Activated CD4-positive, alpha-beta T cell treated with anti-CD3 and anti-CD28 coated beads, Interleukin-2, amount 10 ng/mL, durations not matched to agents 7 days and 5 days (primary cell): ENCODE measurements at places on chromosomes 6 and 20.

DNA sequence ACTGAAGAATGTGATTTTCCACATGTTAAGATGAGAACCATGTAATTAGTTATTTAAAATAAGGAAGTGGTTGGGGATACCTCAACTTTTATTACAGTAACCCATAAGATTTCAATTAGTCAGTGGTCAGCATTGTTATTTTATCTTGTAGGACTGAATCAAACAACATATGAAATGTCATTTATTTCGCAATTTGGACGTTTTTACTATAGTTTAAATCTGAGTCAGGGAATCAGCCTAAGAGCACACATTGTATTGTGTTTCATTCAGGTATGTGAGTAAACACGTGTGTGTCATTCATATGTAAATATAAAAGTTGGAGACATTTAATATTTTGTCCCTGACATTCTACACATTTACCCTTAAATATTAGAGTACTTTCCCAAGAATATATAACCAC is 1418.7 kb downstream of the GRIK2 start:
- no peaks in the 10 kb centered on the region for H3K36me3 ChIP-seq
- H3K27ac ChIP-seq, result no peak overlapping the region
- no peak overlapping the region for H3K4me3 ChIP-seq
- no peak for DNase-seq
- no peaks in the 10 kb centered on the region for H3K4me1 ChIP-seq

GRCh38 chr6:68040312-68040778 is 594.7 kb upstream of the ADGRB3 start:
- no peaks in the 10 kb centered on the region for H3K27me3 ChIP-seq
- H3K27ac ChIP-seq, result no peak overlapping the region
- H3K4me1 ChIP-seq, result no peaks in the 10 kb centered on the region
- DNase-seq, result no peak

- DNase-seq, result no peak
- H3K27me3 ChIP-seq, result peaks cover 5% of the 10 kb centered on the region
- H3K4me3 ChIP-seq, result no peak overlapping the region
- no peak overlapping the region for H3K27ac ChIP-seq
- H3K36me3 ChIP-seq, result no peaks in the 10 kb centered on the region
- no peaks in the 10 kb centered on the region for H3K4me1 ChIP-seq
These were observed 68.7 kb downstream of the SYCP2 start for GRCh38 chr20:59864726-59865125.

GRCh38 chr20:57618091-57618763 is 2.0 kb downstream of the ZBP1 start:
- H3K27me3 ChIP-seq, result no peaks in the 10 kb centered on the region
- peaks cover 61% of the 10 kb centered on the region for H3K4me1 ChIP-seq
- peaks cover 24% of the 10 kb centered on the region for H3K36me3 ChIP-seq
- peak overlapping the region; percentile 94 for H3K27ac ChIP-seq
- DNase-seq, result no peak

DNA sequence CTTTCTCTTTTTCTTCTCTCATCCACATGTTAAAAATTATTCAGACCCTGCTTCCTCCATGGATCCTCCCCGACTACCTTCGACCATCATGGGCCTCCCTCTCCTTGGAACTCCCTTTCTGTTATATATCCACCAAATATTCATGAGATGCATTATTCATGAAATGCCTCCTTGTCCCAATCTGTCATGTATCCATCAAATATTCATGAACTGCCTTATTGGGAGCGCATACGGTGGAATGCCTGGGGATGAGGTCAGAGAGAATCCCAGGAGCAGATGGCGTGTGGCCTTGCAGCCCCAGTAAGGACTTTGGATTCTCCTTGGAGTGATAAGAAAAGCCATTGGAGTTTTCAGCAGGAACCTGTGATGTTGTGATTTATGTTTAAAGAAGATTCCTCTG is 97.0 kb downstream of the NRN1 start:
- no peak overlapping the region for H3K4me3 ChIP-seq
- DNase-seq, result no peak
- H3K36me3 ChIP-seq, result no peaks in the 10 kb centered on the region
- no peak overlapping the region for H3K27ac ChIP-seq

- DNase-seq, result no peak
- no peak overlapping the region for H3K27ac ChIP-seq
These were observed 113.4 kb upstream of the CEP85L start for GRCh38 chr6:118764766-118765165.

GRCh38 chr6:7454696-7455358 is 65.2 kb downstream of the RIOK1 start:
- no peaks in the 10 kb centered on the region for H3K4me1 ChIP-seq
- H3K27ac ChIP-seq, result no peak overlapping the region
- peaks cover 2% of the 10 kb centered on the region for H3K27me3 ChIP-seq
- no peak overlapping the region for H3K4me3 ChIP-seq
- H3K36me3 ChIP-seq, result no peaks in the 10 kb centered on the region

- H3K4me1 ChIP-seq, result no peaks in the 10 kb centered on the region
- no peaks in the 10 kb centered on the region for H3K36me3 ChIP-seq
- no peak overlapping the region for H3K27ac ChIP-seq
- H3K27me3 ChIP-seq, result no peaks in the 10 kb centered on the region
These were observed 120.4 kb downstream of the KHDC1L start for GRCh38 chr6:73104921-73105320.

GRCh38 chr20:33589059-33589458 is 73.1 kb upstream of the C20orf144 start:
- H3K27me3 ChIP-seq, result no peaks in the 10 kb centered on the region
- peaks cover 6% of the 10 kb centered on the region for H3K4me1 ChIP-seq
- no peak for DNase-seq
- H3K4me3 ChIP-seq, result no peak overlapping the region
- no peaks in the 10 kb centered on the region for H3K36me3 ChIP-seq
- no peak overlapping the region for H3K27ac ChIP-seq

GRCh38 chr20:32522776-32523612 is 62.1 kb downstream of the NOL4L start:
- H3K36me3 ChIP-seq, result peaks cover 48% of the 10 kb centered on the region
- no peaks in the 10 kb centered on the region for H3K27me3 ChIP-seq
- peak overlapping the region; percentile 46 for H3K27ac ChIP-seq
- no peak overlapping the region for H3K4me3 ChIP-seq
- H3K4me1 ChIP-seq, result peaks cover 65% of the 10 kb centered on the region

GRCh38 chr20:49886571-49887213 is 28.6 kb downstream of the SPATA2 start:
- peaks cover 22% of the 10 kb centered on the region for H3K36me3 ChIP-seq
- DNase-seq, result no peak
- no peak overlapping the region for H3K4me3 ChIP-seq
- H3K27ac ChIP-seq, result no peak overlapping the region

- DNase-seq, result no peak
- H3K27me3 ChIP-seq, result peaks cover 14% of the 10 kb centered on the region
- no peaks in the 10 kb centered on the region for H3K36me3 ChIP-seq
- peaks cover 19% of the 10 kb centered on the region for H3K4me1 ChIP-seq
- H3K27ac ChIP-seq, result peak overlapping the region; percentile 44
These were observed 32.3 kb upstream of the LGSN start for GRCh38 chr6:63352069-63352543.

DNA sequence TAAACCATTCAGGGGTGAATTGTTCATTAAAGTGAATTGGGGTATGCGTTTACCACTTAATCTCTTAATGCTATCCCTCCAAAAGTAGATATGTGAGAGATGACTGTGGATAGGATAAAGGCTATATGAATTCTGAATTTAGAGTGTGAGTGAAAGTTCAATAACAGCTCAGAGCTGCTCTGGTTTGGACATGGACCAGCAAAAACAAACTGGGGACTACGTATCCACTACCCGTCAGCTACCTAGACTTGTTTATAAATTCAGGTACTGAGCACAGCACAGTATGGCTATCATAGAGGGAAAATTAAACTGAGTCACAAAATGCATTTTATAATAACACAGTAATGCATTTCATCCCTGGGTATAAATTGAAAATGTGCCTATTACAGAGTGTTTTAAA is 44.4 kb downstream of the HDDC2 start:
- H3K27ac ChIP-seq, result no peak overlapping the region
- H3K4me1 ChIP-seq, result no peaks in the 10 kb centered on the region
- no peaks in the 10 kb centered on the region for H3K36me3 ChIP-seq
- H3K27me3 ChIP-seq, result no peaks in the 10 kb centered on the region

DNA sequence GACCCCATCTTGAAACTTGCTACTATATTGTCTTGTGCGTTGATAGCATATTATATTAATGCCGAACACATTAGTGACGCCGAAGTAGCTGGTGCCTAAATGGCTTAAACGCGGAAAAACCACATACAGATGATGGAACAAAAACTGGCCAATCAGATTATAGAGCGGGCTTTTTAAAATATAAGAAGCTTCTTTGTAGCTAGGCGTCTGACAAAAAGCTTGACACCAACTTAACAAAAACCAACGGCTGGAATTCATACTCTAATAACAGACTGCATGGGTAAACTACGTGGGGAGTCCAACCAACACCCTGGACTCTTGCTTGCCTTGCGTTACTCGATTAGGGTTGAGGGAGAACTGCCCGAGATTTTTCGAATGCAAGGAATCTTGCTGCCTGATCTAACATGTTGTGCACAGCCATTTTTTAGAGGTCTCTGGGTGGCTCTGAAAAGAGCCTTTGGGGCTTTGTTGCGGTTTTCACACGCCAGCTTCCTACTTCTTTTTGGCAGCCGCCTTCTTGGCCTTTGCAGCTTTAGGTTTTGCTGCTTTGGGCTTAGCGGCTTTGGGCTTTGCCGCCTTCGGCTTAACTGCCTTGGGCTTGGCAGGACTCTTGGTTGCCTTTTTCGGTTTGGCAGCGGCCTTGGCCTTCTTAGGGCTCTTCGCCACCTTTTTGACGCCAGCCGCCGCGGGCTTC is 45.7 kb downstream of the OR2B2 start:
- H3K4me3 ChIP-seq, result peak overlapping the region; percentile 99
- H3K27me3 ChIP-seq, result no peaks in the 10 kb centered on the region
- H3K27ac ChIP-seq, result peak overlapping the region; percentile 100
- peaks cover 79% of the 10 kb centered on the region for H3K4me1 ChIP-seq
- DNase-seq, result peak; percentile 72

GRCh38 chr6:105326833-105327770 is 75.8 kb downstream of the PREP start:
- peaks cover 43% of the 10 kb centered on the region for H3K36me3 ChIP-seq
- no peak overlapping the region for H3K4me3 ChIP-seq
- no peak overlapping the region for H3K27ac ChIP-seq

DNA sequence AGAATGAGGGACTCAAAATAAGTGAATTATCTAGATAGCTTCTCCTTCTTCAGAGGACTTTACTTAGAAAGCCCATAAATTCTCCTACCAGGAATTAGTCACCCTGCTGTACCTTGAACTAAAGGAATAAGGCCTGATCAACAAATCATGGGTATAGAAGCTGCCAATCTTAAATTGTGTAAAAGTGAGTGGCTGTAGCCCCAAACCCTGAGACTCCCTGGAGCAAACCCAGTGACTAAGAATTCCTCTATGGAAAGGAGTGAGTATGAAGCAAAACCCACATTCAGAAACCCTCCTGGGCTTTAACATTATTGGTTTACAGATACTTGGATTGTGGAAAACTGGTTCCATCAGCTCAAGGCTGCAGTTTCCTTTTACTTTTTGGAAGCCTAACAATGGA is 285.8 kb upstream of the TBX18 start:
- H3K4me1 ChIP-seq, result no peaks in the 10 kb centered on the region
- H3K27ac ChIP-seq, result no peak overlapping the region
- no peak for DNase-seq
- H3K36me3 ChIP-seq, result no peaks in the 10 kb centered on the region
- no peak overlapping the region for H3K4me3 ChIP-seq

DNA sequence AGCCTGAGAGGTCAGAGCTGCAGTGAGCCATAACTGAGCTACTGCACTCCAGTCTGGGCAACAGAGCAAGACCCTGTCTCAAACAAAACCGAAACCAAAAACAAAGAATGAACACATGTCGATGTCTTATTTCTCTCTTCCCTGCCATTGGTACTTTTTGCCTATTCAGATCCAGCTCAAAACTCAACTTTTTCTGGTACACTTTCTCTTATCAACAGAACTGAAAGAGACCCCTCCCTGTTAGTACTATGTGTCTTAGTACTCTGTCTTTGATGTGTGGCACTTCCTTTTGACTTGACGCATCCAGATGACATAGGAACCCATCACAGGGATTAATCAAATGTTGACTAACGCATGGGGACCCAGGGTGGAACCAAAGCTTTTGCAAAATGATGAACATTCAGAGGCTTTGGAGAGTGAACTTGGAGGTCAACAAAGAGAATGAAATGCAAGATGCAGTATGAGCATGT is 44.8 kb downstream of the AKAP12 start:
- H3K4me1 ChIP-seq, result peaks cover 46% of the 10 kb centered on the region
- H3K36me3 ChIP-seq, result peaks cover 3% of the 10 kb centered on the region
- no peak for DNase-seq
- peaks cover 14% of the 10 kb centered on the region for H3K27me3 ChIP-seq
- H3K4me3 ChIP-seq, result peak overlapping the region; percentile 4
- H3K27ac ChIP-seq, result peak overlapping the region; percentile 69

DNA sequence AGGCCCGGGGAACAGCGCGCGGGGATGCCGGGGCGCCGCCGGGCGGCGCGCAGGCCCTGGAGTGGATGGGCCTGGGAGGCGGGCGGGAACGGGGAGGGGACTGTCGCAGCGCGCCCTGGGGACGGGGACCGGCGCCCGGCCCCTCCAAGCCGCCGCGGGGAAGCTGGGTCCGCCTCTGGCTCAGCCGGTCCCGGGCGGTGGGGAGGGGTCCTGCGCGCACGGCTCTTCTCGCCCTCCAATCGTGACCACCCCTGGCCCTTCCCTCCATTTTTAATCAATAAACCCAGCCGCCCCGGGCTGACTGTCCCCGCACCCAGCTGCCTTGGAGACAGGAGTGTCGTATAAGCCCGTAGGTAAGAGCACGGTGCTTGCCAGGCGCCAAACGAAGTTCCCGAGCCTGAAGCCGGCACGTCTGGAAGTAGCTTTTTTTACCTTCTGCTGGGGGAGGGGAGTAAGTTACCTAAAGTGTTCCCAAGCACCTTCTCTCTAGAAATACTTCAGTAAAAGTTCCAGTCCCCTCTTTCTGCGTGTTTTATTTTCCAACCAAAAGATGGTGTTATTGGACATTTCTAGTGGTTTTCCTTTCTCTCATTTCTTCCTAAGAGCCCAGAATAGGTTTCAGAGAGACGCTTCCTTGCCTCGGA is 780 bp upstream of the TAF4 start:
- peak overlapping the region; percentile 80 for H3K4me3 ChIP-seq
- H3K36me3 ChIP-seq, result peaks cover 13% of the 10 kb centered on the region
- DNase-seq, result peak; percentile 58
- peak overlapping the region; percentile 94 for H3K27ac ChIP-seq
- no peaks in the 10 kb centered on the region for H3K27me3 ChIP-seq

DNA sequence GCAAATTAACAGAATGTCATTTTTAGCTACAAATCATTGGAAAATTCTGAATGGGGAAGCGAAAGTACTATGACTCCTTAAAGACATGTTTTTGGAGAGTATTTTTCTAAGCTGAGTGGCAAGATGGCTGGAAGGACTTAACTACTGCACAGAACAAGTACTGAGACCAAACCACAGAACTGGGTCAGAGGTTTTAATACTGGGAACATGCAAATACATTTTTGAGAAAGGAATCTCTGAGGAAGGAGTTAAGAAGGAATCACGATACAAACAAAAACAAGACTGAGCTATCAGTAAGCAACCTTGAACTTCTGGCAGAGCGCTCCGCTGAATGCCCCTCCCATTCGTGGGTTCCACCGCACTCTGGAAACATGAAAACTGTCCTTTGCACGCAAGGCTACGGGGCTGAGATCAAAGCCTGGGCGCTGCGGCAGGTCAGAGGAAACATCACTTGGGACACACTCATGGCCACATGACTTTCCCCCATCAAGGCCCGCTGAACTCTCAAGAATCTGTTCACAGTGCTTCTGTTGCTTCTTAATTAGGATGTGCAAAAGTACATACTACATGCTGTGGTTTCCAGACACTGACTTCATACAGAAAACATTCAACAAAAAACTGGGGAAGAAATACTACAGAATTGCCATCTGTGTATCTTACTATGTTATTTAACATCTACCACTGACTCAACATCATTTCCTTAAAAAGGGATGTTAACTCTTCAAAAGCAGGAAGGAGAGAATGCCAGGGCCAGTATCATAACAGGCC is 27.8 kb downstream of the SLC23A2 start:
- H3K36me3 ChIP-seq, result peaks cover 3% of the 10 kb centered on the region
- peak overlapping the region; percentile 92 for H3K27ac ChIP-seq
- H3K27me3 ChIP-seq, result no peaks in the 10 kb centered on the region
